ENCODE measurements at places on chromosomes 1 and 21.

DNA sequence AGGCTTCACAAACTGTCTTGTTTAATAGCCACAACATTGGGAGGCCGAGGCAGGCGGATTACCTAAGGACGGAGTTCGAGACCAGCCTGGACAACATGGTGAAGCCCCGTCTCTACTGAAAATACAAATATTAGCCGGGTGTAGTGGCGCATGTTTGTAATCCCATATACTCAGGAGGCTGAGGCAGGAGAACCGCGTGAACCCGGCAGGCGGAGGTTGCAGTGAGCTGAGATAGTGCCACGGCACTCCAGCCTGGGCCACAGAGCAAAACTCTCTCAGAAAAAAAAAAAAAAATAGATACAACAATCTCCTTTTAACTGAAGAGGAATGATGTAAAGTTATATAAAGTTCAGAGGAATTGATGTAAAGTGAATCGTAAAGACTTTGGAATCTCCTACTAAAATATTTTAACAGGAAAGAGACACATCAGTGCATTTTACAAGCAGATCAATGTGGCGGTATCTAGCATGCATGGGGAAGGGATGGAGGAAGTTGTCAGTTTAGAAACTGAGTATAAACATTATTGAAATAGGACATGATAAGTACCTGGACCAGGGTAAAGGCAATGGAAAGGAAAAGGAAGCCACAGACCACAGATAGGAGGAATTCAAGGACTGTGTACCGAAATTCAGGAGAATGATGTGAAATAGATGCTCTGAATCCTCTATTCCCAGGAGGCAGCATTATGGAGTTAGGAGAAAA lies 41.5 kb downstream of the PTPRC start:
- DNase-seq, result no peak

DNA sequence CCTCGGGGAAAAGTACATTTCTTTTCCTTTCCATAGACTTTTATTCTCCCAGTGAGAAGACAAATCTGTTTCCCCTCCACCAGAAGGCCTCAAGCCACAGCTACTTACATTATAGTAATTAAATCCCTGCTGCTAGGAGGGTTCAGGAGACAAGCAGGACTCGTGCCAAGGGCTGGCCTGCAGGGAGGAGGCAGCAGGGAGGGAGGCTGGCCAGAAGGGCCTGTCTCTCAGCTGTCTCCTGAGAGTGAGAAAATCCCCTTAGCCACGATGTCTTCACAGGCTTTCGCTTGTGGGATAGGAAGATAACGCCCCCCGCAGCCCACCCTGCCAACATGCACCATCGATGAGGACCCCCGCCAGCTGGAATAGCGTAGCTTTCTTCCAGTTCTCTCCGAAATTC lies 14.0 kb downstream of the KCNN3 start:
- no peak for DNase-seq

GRCh38 chr1:25009671-25010262 lies 79.7 kb upstream of the RUNX3 start:
- DNase-seq, result no peak

GRCh38 chr1:58123051-58123450 lies 423.5 kb downstream of the OMA1 start:
- DNase-seq, result no peak

- no peak for DNase-seq
These were observed 40.4 kb downstream of the TBX15 start for GRCh38 chr1:118947790-118948189.

GRCh38 chr1:85427331-85427730 lies 37.6 kb downstream of the DDAH1 start:
- DNase-seq, result no peak

- DNase-seq, result no peak
These were observed 16.5 kb downstream of the KRTAP19-1 start for GRCh38 chr21:30463713-30464112.

- DNase-seq, result no peak
These were observed 167.5 kb upstream of the DPYD start for GRCh38 chr1:98088381-98088780.

GRCh38 chr1:34785875-34786470 lies 5.0 kb downstream of the GJB3 start:
- no peak for DNase-seq

- DNase-seq, result no peak
These were observed 22.1 kb downstream of the CLIC4 start for GRCh38 chr1:24767351-24767750.

DNA sequence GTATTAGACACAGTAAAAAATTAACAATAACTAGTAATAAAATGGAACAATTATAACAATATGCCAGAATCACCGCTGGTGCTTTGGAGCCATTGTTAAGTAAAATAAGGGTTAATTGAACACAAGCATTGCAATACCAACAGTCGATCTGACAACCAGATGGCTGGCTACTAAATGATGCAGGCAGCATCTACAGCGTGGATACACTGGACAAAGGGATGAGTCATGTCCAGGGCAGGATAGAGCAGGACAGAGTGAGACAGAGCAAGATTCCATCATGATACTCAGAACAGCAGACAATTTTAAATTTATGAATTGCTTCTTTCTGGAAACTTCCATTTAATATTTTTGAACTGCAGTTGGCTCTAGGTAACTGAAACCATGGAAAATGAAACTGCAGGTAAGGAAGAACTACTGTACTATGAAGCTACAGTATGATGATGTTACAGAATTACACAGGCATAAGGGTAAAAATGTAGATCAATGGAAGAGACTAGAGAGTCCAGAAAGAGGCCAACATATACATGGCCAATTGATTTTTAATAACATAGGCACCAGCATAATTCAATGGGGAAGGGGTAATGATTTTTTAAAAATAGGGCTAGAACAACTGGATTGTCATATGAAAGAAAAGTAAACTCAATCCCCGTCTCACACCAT lies 168.7 kb downstream of the RRAGC start:
- DNase-seq, result no peak

- DNase-seq, result no peak
These were observed 213.2 kb downstream of the TNR start for GRCh38 chr1:175530183-175530582.

- DNase-seq, result no peak
These were observed 5.9 kb upstream of the TTC4 start for GRCh38 chr1:54709547-54710292.

- DNase-seq, result no peak
These were observed 27.0 kb upstream of the PRSS38 start for GRCh38 chr1:227788271-227789083.

- no peak for DNase-seq
These were observed 214.1 kb upstream of the L1TD1 start for GRCh38 chr1:61980561-61980960.

DNA sequence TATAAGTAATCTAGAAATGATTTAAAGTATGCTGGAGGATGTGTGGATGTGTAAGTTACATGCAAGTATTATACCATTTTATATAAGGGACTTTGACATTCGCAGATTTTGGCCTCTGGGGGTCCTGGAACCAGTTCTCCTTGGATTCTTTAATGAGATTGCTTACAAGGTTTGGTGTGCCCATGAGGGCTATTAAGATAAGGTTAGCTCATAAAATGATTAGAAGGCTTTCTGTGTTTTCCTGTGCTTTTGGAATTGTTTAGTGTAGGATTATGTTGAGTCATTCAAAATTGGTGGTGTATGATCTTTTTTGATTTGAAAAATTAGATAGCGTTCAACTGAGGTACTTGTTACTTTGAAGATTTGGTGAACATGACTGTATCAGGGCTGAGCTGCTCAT lies 5.6 kb downstream of the USP25 start:
- no peak for DNase-seq

GRCh38 chr1:244354810-244355278 lies 96.9 kb downstream of the ADSS2 start:
- DNase-seq, result no peak

DNA sequence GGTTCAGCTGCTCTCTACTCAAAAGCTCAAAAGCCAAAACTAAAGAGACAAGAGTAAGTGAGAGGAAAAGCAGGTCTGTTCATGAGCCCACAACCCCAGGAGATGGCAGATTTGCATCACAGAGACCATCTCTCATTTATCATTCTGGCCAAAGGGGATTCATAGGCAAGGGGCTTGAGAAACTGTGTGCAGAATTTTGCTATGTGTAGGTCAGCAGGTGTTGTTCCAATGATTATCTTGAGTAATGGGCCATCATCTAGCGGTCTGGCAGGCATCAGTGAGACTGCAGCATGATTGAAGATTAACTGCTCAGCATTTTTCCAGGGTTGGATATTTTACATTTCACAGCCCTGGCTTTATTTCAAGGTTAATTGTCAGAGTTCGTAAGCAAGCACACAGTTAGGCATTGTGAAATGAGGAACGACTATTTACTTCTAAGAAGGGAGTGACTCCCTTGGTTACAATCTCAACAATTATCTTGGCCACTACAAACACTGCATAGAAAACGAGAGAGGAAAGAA lies 1204.6 kb upstream of the TMPRSS15 start:
- DNase-seq, result no peak

- DNase-seq, result no peak
These were observed 13.9 kb upstream of the LY9 start for GRCh38 chr1:160781914-160782689.

- no peak for DNase-seq
These were observed 74.1 kb upstream of the POU3F1 start for GRCh38 chr1:38120552-38121230.

DNA sequence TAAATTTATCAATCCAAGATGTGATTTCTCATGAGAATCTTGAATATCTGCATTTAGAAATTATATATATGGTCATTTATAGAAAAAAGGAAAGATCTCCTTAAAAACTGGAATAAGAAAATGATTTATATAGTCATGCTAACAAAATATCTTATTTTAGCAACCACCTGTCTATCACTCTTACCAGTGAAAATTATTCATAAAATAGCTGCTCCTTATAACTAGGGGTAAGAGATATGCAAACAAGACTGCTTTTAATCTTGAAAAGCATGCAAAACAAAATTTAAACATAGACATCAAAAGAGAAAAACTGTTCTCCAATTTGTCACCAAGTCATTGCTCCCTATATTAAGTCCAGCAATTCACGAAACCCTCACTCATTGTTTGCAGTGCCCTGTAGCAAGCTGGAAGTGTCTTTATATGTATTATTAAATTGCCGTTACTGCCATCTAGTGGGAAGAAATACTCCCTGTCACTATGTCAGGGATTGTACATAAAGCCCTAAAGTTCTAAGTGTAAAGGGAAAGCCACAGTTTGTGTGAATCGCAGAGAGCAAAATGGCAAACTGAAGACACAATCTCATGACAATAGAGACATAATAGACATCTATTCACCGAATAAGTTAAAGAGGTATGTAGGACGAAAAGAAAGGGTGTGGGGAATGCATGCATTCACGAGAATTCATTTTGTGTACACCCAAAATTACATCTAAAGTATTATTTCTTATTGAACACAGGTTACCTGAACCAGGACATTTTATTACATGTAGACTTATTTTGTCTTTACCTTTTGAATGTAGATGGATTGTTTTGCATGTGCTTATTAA lies 600.5 kb downstream of the USP25 start:
- no peak for DNase-seq

DNA sequence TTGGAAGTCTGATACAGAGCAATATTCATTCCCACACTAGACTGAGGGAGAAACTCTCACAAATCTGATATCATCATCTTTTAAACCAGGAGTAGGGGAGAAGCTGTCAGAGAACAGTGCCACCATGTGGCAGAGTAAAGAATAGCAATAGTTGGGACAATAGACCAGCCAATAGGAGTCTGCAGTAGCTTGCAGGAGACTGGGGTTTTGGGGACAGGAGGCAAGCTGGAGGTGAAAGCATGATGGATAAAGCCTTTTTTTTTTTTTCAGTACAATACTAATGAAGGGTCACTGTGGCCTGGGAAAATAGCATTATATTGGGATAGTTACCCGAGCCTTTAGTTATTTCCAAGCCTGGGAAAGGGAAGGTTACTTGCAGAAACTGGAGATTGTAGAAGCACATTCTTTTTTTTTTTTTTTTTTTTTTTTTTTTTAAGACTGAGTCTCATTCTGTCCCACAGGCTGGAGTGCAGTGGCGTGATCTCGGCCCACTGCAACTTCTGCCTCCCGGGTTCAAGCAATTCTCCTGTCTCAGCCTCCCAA lies 120.7 kb downstream of the S1PR1 start:
- peak; percentile 50 for DNase-seq

DNA sequence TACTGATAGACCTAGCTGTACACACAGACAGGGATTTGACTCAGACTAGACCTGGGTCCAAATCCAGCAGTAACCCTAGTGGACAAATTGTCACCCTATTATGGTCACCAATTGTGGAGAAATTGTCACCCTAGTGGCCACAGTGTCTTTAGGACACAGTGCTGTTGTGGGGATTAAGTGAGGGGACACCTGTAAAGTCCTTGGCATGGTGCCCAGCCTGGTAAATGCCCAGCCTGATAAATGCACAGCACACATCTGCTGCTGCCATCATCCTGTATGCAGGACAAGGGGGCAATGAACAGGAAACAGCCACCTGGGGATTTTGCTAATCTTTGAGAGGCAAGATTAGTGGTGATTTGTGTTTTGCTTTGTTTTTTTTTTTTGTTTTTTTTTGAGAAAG lies 2.3 kb downstream of the TMEM61 start:
- DNase-seq, result no peak

GRCh38 chr1:193438771-193439170 lies 252.4 kb upstream of the B3GALT2 start:
- DNase-seq, result no peak

- no peak for DNase-seq
These were observed 71.2 kb downstream of the PLA2G4A start for GRCh38 chr1:186899977-186900376.

- DNase-seq, result no peak
These were observed 12.7 kb downstream of the VSIG8 start for GRCh38 chr1:159849626-159850366.

- no peak for DNase-seq
These were observed 1218.4 kb upstream of the PRMT6 start for GRCh38 chr1:105838071-105838470.

DNA sequence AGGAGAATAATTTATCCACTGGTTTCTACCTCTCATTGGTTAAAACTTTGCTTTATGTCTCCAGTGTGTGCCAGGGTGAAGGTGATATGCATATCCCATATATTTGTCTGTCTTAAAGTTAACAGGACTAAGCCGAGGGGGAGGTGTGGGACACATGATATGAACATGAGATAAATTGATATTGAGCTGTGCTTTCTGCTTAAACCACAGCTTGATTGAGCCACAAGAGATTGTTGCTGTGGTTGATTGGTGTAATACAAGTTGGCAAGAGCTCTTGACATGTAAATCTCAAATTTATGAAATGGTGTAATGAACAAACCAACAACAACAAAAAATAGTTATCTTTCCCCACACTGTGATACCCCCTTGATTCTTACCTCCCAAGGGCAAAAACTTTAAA lies 1295.5 kb upstream of the NCAM2 start:
- no peak for DNase-seq

DNA sequence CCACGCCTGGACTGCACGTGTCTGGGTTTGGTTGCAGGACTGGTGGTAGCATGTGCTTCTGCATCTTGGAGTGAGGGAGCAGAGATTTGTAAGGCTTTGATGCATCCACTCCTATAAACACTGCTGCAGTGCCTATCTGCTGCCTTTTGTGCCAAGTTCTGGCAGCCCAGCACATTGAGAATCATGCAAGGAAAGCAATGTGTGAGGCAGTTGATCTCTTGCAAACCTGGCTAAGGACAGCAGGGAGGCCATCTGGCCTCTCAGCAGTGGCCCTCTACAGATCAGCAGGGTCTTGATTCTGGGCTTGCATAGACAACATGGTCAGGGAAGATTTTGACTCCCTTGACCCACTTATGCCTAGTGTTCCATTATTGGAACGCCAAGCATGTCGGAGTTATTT lies 81.2 kb upstream of the COA6 start:
- DNase-seq, result no peak

GRCh38 chr1:71650119-71650518 lies 569.3 kb upstream of the ZRANB2 start:
- no peak for DNase-seq
